AG09319 (cell line): ENCODE measurements at places on chromosomes 11 and 22.
A peak's percentile ranks its signal among the peaks of the same experiment; 100 is the strongest.

GRCh38 chr11:134691295-134691873 is 279.3 kb upstream of the B3GAT1 start:
- DNase-seq = no peak

GRCh38 chr11:109112821-109113280 is 309.1 kb upstream of the C11orf87 start:
- DNase-seq = no peak

GRCh38 chr11:1817000-1817399 is 17.8 kb upstream of the SYT8 start:
- DNase-seq = no peak

- DNase-seq = no peak
Measured at GRCh38 chr11:62157603-62158002, 32.4 kb upstream of the SCGB1D1 start.

DNA sequence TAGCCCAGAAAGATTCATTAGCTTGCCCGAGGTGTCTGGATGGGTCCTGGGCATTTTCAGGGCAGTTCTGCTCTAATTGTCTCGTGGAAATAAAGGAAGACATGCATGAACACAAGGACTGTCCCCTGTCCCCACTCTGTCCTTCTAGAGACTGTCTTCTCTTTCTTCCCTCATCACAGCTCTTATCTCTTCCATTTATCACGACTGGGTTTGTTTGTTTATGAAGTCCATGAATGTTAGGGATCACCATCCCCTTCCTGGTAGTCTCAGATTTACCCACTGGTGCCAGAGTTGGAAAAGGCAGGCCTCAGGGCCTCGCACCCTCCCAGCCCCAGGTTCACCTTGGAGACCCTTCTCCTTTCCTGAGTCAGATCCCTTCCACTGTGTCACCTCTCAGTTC is 134.8 kb downstream of the PARVA start:
- no peak for DNase-seq

DNA sequence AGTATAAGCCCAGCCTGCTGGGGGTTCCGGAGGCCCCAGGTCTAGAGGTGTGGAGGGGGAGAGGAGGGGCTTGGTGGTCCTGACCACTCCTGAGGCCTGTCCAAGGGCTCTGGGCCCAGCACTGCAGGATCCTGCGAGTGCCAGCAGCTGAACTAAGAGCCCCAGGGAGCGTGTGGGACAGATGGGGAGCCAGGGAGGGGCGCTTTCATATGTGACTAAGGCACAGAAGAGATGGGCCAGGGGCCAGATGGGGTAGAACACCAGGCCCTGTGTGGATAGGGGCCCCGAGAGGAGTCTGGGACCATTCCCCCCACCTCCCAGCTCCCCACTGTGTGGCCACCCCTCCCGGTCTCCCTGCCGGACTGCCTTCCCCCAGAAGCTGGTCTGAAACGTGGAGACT is 18.4 kb downstream of the MAFF start:
- DNase-seq = no peak

DNA sequence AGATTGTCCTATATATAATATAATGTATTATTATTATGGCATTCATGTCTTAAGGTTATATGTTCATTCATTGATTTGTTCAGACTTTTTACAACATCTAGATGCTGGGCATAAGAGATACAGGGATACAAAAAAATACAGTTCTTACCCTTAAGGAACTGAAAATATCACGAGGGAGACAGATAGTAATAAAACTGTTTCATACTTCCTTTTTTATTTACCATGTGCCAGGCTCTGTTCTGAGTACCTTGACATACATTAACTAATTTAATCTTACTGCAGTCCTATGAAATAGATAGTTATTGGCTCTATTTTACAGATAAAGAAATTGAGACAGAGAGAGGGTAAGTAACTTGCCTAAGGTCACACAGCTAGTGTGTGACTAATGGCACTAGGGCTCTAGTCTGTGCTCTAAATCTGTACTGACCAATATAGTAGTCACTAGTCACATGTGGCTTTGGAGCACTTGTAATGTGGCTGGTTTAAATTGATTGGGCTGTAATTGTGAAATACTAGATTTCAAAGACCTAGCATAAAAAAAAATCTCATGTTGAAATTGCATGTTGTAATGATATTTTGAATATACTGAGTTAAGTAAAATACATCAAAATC is 21.3 kb downstream of the TRIM44 start:
- DNase-seq = no peak

- no peak for DNase-seq
Measured at GRCh38 chr11:34926101-34926830, 9.8 kb downstream of the PDHX start.

- peak; percentile 49 for DNase-seq
Measured at GRCh38 chr22:37501610-37502341, 15.6 kb upstream of the MFNG start.

DNA sequence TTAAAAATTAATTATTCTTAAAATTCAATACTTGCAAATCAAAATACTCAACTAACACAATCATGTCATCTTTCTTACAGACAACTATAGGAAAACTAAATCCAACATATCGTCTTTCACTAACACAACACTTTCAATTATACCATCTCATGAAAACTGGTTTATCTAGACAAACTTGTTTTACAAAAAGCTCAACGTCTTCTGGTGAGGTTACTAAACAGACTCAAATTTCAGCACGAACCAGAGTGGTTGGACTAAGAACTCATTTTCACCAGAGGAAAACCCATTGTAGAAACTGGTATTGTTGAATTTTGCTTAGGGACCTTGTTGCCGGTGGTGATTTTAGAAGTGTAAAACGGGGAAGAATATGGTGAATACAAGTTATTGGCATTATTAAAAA is 52.2 kb downstream of the NUP98 start:
- DNase-seq = no peak

- DNase-seq = no peak
Measured at GRCh38 chr11:69732910-69733309, 29.1 kb upstream of the FGF19 start.

GRCh38 chr11:63867511-63867910 is 28.6 kb downstream of the MARK2 start:
- DNase-seq = no peak

DNA sequence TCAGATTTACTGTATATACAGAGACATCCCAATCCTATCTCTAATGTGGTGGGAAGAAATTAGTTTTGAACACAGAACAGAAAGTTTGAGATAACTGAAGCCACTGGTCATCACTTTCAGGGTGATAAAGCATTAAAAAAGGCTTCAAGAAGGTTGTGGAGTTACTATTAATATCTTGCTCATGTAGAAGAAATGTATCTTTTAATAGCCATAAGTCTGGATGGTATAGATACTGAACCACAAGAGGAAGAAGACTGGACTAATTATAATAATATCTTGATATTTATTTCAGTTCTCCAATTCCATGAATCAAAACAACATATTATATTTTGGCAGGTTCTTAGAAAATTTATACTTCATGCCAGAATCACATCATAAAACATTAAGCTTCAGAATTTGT is 137.1 kb downstream of the TMEM135 start:
- no peak for DNase-seq
